Cortex of kidney (tissue), 1 donor: ENCODE measurements at places on chromosomes 11 and 22.

- DNase-seq, result no peak
These were observed 6.5 kb downstream of the IGLL5 start for GRCh38 chr22:22893891-22894739.

DNA sequence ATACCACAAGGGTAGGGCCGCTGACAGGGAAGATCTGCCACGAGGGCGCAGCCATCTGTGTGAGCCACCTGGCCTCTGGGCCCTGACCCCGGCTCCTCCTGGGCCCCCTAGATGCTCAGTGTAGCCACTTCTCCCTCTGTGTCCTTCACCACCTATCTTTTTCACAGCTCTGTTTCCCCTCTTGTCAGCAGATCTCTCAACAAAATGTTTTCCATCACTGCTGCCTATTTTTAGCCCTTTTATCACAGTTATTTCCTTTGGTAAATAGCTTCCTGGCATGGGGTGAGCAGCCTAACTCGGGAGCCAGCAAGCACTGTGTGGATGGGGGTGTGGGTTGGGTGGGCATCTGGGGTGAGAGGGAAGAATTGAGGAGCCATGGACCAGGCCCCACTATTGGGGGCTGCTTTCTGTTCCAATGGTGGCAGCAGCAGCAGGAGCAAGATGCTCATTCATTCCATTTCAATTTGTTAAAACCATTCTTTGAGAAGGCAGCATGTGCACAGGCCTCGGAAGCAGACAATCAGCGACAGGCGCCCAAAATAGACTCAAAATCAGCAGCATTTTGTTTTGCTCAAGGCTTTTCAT is 135.2 kb upstream of the NAV2 start:
- DNase-seq, result no peak

- no peak for DNase-seq
These were observed 2237.8 kb downstream of the LRRC4C start for GRCh38 chr11:39221550-39222138.

DNA sequence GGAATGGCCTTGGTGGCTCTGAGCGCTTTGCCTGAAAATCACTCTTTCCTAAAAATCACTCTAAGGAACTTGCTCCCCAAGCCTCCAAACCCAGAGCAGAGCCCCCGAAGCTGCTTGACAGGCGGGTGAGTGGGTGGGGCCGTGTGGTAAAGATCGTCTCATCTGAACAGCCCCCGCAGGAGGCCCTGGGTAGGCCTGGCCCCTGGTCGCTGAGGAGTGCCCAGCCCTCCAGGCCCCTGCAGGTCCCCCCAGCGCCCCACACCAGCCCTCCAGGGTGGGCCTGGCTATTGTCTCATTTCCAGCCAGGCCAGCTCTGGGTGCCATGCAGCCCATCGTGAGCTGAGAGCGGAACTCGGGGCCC is 17.2 kb upstream of the PIM3 start:
- no peak for DNase-seq

GRCh38 chr11:125995313-125995712 is 49.5 kb downstream of the VSIG10L2 start:
- DNase-seq, result no peak

DNA sequence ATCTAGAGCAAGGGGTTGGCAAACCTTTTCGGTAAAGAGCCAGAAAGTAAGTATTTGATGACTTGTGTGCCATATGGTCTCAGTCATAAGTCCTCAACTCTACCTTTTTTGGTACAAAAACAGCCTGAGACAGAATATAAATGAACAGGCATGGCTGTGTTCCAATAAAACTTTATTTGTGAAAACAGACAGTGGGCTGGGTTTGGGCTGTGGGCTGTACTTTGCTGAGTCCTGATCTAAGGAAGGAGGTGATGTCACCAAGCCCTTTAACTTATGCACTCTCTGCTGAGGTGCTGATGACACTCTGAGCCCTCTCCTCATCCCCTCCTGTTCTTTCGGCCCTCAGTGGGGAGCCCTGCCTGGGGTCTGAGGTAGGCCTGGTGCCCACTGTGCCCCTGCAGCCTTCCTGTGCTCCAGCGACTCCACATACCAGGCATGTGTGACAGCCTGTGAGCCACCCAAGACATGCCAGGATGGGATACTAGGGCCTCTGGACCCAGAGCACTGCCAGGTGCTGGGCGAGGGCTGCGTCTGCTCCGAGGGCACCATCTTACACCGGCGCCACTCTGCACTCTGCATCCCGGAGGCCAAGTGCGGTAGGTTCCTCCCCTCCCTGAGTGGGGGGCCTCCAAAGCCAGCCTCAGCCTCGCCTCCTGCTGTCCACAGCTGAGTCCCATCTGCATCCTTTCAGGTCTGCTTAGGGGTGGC is 85.9 kb upstream of the MYOD1 start:
- DNase-seq, result no peak

- DNase-seq, result no peak
These were observed 23.6 kb upstream of the MYOD1 start for GRCh38 chr11:17695454-17696441.

GRCh38 chr11:67542971-67543370 is 19.7 kb upstream of the CABP2 start:
- DNase-seq, result no peak

- DNase-seq, result no peak
These were observed 17.0 kb upstream of the SCGB1A1 start for GRCh38 chr11:62401811-62402210.

GRCh38 chr11:83004746-83005556 is 66.7 kb downstream of the RAB30 start:
- no peak for DNase-seq

- DNase-seq, result no peak
These were observed 22.4 kb downstream of the PANX1 start for GRCh38 chr11:94150704-94151685.

DNA sequence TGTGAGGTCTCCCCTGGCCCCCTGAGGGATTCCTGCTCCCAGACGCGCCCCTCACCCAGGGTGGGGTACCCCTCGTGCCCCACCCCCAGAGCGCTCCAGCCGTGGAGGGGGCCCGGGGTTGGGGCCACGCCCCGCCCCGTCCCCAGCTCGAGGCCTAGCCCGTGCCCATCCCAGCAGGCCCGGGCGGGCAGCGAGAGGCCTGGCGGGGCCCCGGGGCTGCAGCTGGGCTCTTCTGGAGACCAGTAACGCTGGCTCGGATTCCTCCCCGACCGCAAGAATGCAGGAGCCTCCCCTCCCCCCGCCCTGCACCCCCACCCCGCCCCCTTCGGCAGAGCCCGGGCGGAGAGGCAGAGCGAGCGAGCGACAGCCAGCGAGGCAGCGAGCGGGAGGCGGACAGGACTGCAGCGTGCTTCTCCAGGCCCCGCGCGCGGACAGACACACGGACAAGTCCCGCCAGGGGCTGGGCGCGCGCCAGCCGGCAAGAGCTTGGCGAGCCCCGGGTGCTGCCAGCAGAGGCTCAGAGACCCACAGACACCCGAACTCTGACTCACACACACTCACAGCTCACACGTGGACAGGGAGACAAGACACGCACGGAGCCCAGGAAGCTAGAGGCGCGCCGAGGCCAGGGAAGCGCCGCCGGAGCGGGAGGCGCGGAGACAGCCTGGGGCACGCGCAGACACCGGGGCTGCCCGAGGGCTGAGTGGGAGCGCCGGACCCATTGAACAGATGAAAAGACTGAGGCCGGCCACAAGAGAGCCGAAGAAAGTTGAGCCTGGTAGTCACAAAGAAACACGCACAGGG is 15.2 kb downstream of the BCL9L start:
- DNase-seq, result no peak

GRCh38 chr11:8822469-8822868 is 88.5 kb upstream of the AKIP1 start:
- no peak for DNase-seq

DNA sequence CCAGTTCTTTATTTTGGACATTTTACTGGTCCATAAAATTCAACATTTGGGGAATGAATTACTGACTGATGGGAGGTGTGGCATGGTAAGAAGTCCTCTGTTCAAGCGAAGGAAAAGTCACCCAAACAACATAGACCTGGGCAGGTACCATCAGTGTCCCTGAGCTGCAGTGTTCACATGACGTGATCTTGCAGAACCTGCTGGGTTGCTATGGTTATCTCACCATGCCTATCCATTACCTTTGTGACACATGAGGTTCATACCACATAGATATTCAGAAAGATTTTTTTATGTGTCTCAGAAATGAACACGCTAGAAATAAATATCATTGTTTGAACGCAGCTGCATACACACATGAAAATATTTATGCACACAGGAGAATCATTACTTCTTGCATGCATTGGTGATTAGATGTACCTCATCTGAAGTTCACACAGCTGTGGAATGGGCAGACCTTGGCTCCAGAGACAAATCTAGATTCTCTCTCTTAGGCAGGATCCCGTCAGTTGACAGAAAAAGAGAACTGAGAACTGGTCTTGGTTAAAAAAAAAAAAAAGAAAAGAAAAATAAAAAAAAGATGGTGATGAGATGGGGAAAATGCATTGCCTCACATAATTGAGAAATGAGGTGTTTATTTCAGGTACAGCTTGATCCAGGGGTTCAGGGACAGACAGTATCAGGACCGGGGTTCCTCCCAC is 21.4 kb upstream of the RCN1 start:
- no peak for DNase-seq

- DNase-seq, result no peak
These were observed 9.4 kb downstream of the LZTR1 start for GRCh38 chr22:20991252-20992055.

- no peak for DNase-seq
These were observed 40.4 kb downstream of the FLI1 start for GRCh38 chr11:128734103-128734831.

DNA sequence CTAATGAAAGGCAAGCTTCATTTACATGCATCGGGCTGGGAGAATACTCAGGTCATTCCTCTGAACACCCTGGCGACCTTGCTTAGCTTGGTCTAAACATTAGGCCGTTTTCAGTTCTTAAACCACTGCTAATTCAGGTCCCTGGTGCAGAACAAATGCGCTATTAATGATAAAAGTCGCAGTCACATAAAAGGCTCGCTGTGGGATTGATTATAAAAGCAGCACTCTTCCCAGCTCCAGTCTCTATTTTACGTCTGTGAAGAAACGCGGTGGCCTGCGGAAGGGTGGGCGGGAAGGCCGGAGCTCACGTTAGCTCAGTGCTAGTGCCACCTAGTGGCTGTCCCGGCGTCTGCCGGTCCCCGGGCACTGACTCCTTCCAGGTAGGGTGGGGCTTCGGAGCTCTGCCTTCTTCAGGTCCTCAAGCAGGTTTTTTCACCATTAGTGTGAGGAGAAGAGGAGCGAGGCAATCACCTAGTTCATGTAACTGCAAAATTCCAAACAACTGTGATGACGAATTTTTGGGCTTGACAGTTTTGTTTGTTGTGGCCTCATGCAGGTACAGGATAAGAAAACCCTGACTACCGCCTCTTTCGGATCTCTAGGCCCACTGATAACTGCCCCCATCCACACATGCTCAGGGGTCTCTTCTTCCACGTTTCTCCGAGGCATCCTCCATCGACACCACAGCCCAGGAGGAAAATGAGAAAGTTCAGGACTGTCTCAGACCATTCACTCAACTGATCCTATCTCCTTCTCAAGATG is 66.5 kb upstream of the CLMP start:
- DNase-seq, result no peak
